ENCODE measurements at places on chromosomes 2 and 18. TPM values are rescaled to one million over a fixed set of nuclear protein-coding genes. Genes with fewer than 3 reads are reported as not detected.

GRCh38 chr2:127411653-127412369 lies 6.4 kb upstream of the PROC start:
- no peak for DNase-seq

DNA sequence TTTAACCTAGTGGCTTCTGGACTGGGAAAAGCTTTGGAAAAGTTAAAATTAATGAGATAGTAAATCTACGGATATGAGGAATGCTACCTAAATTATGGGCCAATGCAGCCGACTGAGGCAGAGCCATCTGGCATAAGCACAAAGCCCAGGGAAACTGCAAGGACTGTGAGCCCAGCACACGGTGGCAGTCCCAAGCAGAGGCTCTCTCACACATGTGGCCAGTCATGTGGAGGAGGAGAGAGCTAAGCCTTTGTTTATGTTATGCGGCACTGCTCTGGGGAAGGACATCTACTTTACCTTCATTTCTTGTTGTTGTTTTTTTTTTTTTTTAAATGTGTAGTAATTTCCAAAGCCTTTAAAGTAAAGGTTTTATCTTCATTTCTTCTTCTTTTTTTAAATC lies 267.0 kb downstream of the STK39 start:
- no peak for DNase-seq

GRCh38 chr2:20665243-20666004 lies 1.5 kb upstream of the GDF7 start:
- no peak for DNase-seq

DNA sequence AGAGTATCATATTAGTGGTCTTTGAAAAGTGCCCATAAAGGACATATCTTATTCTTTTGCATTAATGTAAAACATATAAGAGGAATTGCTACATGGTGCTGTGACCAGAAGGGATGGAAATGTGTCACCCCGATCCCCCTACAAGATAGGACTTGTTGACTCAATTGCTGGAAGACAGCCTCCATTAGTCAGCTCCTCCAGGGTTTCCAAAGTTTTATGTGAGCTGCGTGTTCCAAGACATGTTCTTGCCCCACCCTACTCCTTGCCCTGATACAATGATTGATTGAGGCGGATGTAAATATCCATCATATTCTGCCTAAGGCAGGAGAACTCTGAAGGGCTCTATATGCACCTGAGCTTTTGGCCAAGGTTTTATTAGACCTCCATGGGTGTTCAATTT lies 541.0 kb upstream of the ZEB2 start:
- no peak for DNase-seq

GRCh38 chr2:144441711-144442141 lies 78.2 kb downstream of the ZEB2 start:
- DNase-seq: no peak

Gene TUBB8B
- total RNA-seq: not detected

- no peak for DNase-seq
These were observed 37.1 kb upstream of the UBE2E3 start for GRCh38 chr2:180943275-180943674.

- no peak for DNase-seq
These were observed 56.4 kb downstream of the CRIM1 start for GRCh38 chr2:36411962-36412444.

DNA sequence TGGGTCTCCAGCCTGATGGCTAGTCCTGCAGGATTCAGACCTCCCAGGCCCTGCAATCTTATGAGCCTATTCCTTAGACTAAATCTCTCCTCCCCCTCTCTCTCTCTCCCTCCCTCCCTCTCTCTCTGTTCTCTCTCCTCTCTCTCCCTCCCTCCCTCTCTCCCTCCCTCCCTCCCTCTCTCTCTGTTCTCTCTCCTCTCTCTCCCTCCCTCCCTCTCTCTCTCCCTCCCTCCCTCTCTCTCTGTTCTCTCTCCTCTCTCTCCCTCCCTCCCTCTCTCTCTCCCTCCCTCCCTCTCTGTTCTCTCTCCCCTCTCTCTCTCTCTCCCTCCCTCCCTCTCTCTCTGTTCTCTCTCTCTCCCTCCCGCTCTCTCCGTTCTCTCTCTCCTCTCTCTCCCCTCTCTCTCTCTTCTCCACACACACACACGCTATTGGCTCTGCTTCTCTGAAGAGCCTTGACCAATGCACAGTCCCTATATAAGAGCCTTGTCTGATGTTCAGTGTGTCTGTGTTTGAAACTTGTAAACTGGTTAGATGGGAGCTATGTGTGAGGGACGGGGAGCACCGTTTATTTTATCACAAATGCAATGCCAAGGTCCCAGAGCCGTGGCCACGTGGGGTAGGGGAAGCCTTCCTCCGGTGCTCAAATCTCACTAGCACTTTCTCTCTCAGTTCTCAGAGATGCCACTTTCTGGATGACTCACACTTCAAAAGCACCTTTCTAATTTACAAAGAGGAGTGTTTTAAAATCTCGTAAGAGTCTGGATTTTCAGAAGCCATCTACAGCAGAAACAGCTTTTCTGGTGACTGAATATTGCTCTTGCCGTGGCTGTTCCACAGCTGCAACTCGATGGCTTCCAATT lies 9.4 kb upstream of the PRLH start:
- DNase-seq: no peak

DNA sequence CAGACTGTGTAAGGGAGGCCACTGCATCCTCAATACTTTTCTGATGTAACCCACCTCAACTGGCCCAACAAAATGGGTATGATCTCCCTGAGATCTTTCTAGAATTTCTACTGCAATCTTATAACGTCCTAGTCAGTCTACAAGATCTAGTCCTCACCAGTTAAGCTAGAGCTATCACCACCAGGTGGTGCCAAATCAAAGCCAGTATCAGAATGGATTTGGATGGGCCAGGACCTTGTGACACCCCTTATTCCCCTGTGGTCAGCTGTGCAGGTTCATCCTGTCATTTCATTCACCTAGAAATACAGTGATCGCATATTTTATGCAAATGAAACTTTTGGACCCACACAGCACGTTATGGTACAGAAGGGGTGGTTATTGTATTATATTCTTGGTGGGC lies 90.3 kb downstream of the OLA1 start:
- no peak for DNase-seq

All from omental fat pad (tissue), 4 donors.